ENCODE measurements at places on chromosomes 11 and 22.

DNA sequence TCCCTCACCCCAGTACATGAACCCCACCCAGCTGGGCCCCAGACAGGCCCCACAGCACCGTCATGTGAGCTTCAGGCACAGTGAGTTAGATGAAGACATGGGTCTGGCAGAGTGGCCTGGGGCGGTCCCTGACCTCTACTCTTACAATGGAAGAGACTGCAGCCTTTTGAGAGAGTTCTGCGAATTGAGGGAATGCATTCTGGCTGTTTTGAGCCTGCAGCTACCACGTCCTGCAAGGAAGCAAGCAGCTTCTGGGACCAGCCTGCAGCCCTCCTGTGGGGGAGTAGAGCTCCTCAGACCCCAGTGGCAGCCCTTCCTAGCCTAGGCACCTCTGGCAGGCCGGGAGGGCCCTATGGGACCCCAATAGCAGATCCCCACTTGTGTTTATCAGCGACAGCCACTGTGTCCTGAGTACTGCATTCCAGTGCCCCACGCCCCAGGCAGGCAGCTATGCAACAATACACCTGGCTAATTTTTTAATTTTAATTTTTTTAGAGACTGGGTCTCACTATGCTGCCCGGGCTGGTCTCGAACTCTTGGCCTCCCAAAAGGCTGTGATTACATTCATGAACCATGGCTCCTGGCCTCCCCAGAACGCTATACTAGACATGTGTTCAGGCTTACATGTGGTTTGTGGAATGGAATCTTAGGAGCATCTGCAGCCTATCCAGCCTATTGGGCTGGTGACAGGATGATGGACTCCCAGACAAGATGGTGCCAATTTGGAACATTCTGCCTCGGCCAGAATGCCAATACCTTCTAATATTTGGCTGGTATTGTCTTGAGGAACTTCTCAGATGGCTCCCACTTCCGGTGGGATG is 717 bp upstream of the SLC7A4 start:
- DNase-seq = no peak

DNA sequence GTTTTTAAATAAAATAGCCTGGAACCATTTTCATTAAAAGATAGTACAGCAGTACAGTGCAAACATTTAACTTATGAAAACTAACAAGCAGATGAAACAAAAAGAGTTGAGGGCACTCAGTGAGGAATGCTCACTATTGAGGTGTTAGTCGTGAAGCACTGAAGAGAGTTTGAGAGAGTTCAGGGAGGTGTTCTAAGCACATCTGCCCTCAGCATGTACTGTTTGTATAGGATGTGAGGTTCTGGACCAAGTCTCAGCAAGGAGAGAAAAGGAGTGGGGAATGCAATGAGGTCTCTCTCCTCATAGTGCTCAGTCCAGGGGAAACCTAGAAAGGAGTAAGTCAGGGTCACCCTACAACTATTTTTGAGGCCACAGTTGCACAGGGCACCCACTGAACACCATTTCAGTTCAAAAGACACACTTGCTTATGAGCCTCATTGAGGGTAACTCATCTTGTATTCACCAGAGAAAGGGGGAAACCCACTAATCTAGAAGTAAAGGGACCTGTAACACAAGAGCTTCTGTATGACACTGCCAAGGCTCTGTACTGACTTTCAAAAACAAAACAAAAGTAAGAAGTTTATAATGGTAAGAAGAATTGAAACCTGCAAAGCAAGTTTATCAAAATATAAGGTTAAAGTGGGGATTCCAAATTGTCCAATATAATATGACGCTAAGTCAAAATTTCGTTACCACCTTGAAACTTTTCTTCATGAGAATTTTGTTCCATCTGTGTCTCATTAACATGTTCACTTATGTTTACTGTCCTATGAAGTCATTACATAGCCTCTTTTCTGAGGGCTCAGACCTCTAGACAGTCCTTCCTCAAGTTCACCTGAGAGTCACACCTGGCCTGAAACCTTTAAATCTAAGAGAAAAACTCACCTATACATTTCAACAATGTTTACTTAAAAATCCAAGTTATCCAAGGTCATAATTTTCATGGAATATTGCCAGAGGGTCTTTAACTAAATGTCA is 275.3 kb downstream of the ETS1 start:
- DNase-seq = no peak

DNA sequence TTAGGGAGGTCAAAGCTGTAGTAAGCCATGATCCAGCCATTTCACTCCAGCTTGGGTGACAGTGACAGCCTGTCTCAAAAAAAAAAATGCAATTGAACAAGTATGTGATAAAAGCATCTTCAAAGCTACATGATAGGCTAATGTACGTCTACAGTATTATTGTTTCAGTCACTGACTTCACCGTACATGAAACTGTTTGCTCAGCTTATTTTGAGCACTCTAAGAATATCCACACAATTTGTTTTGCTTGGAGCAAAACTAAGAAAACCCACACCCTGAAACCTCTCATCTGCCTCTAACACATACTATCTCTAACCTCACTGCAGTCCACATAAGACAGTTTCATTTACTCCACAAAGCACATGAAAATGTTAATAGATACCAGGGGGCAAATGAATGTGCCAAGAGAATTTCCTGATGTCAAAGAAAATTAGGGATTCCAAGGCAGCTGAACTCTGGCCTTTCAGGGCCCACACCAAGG is 60.7 kb downstream of the KCNA4 start:
- DNase-seq = no peak

- DNase-seq = no peak
These were observed 7.3 kb upstream of the CD5 start for GRCh38 chr11:61095021-61095420.

GRCh38 chr11:118819334-118820024 is 28.5 kb upstream of the DDX6 start:
- DNase-seq = no peak

- DNase-seq = no peak
These were observed 135.3 kb downstream of the KIF18A start for GRCh38 chr11:27972522-27973170.

All from stimulated activated CD4-positive, alpha-beta T cell treated with anti-CD3 and anti-CD28 coated beads, Interleukin-15, amount 100 ng/mL, for 1 hour (primary cell).